ENCODE measurements at places on chromosomes 3 and 15. TPM values are rescaled to one million over a fixed set of nuclear protein-coding genes. Genes with fewer than 3 reads are reported as not detected.

- no peak overlapping the region for H3K27ac ChIP-seq
- peaks cover 9% of the 10 kb centered on the region for H3K36me3 ChIP-seq
- H3K4me1 ChIP-seq: no peaks in the 10 kb centered on the region
- H3K27me3 ChIP-seq: peaks cover 8% of the 10 kb centered on the region
- H3K4me3 ChIP-seq: peak overlapping the region; percentile 78
Measured at GRCh38 chr3:190514413-190515153, 698 bp downstream of the IL1RAP start.

DNA sequence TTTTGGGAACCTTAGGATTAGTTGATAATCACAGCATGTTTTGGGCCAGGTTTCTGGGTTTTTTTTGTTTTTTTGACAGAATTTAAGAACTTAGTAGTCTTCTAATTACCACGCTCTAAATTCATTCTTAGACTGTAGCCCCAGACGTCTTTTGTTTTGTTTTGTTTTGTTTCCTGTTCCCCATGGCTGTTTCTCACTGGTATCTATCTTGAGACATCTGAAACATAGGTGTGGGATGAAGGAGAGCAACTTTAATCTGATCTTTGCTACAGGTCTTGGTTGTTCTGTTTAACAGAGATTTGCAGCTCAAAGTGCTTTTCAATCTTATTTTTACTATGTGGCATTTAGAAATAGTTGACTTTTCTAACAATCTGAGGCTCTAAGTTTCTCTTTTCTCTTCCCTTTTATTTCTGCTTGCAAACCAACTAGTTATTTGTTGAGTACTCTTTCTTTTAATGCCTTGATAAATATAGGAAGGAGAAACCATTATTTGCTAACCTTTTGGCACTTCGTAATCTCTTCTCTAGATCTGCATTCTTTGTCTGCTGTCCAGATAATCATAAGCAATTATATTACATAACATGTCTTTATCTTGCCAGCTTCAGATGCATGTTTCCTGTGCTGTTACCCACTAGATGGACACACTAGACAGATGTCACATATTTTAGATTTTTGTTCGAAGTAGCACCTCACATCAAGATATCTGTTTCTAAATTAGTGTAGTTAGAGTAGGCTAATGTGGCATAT, 40.9 kb downstream of the FBXL2 start:
- no peaks in the 10 kb centered on the region for H3K27me3 ChIP-seq
- H3K36me3 ChIP-seq: no peaks in the 10 kb centered on the region
- no peak for DNase-seq
- H3K4me3 ChIP-seq: no peak overlapping the region
- H3K27ac ChIP-seq: no peak overlapping the region

DNA sequence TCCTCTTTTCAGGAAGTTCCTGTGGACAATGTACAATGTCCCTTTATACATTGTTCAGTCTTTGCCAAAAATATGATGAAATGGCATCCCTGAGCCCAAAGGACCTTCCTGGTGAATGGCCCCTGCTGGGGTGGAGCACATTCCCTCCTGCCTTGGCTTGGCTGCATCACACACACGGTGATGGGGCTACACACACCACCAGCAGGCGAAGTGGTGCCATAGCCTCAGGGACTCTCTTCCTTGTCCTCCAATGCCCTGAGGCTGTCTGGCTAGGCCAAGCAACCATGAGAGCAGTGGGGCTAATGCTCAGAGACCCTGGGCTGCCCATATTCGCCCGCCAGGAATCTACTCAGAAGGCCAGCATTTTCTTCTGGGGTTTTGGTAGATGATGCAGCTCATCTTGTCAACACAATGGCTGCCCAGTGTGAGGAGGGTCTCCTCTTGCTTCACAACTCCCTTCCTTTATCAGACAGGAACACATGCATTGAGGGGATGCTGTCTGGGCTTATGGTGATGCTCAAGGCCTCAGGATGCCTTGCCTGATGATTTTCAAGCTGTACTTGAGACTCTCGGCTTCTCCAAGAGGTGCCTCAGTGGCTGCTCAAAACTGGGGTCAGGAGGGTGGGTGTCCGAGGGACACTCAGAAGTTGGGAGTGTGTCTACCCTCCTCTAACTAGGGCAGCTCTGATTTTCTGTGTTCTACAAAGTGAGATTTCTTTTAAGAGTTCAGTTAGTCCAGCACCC, 40.9 kb upstream of the EPHB1 start:
- H3K27ac ChIP-seq: no peak overlapping the region
- no peak overlapping the region for H3K4me3 ChIP-seq
- DNase-seq: peak; percentile 34

- no peak for DNase-seq
- H3K36me3 ChIP-seq: no peaks in the 10 kb centered on the region
- H3K4me3 ChIP-seq: no peak overlapping the region
- H3K27ac ChIP-seq: no peak overlapping the region
- H3K4me1 ChIP-seq: peaks cover 3% of the 10 kb centered on the region
Measured at GRCh38 chr3:9100513-9100894, 137.2 kb upstream of the RAD18 start.

DNA sequence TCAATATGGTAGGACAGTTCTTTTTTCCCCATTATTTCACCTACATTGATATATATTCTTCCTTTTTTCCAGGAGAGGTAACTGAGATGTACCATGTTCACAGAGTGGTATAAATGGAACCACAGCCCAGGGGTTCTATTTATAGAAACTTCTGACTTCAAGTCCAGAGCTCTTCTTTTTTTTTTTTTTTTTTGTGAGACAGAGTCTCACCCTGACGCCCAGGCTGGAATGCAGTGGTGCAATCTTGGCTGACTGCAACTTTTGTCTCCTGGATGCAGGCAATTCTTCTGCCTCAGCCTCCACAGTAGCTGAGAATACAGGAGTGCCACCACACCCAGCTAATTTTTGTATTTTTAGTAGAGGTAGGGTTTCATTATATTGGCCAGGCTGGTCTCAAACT, 267.1 kb upstream of the TPRG1 start:
- DNase-seq: no peak
- H3K4me1 ChIP-seq: no peaks in the 10 kb centered on the region
- H3K4me3 ChIP-seq: no peak overlapping the region
- no peak overlapping the region for H3K27ac ChIP-seq
- H3K27me3 ChIP-seq: no peaks in the 10 kb centered on the region
- H3K36me3 ChIP-seq: no peaks in the 10 kb centered on the region

DNA sequence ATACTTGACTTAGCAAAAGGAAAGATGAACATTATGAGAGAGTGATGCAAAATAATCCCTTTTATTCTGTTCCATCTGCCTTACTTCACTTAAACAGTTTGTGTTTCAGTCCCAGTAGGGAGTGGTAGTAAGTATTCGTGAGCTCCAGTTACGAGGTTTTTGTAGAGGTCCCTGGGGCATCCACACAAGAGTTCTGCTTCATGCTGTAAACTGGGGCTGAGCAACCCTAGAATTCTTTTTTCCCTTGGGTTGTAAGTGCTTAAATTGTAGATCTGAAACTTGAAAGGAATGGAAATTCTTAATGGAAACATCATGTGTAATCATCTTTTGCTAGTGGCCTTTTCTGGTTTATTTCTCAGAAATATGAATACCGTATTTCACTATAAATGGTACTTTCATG, 79.5 kb downstream of the SEMA6D start:
- H3K4me1 ChIP-seq: no peaks in the 10 kb centered on the region
- H3K36me3 ChIP-seq: no peaks in the 10 kb centered on the region
- DNase-seq: no peak
- no peaks in the 10 kb centered on the region for H3K27me3 ChIP-seq
- H3K4me3 ChIP-seq: no peak overlapping the region

- H3K36me3 ChIP-seq: peaks cover 56% of the 10 kb centered on the region
- no peaks in the 10 kb centered on the region for H3K27me3 ChIP-seq
- no peak for DNase-seq
- H3K4me1 ChIP-seq: no peaks in the 10 kb centered on the region
- no peak overlapping the region for H3K4me3 ChIP-seq
Measured at GRCh38 chr3:129266651-129267050, 12.0 kb upstream of the HMCES start.

DNA sequence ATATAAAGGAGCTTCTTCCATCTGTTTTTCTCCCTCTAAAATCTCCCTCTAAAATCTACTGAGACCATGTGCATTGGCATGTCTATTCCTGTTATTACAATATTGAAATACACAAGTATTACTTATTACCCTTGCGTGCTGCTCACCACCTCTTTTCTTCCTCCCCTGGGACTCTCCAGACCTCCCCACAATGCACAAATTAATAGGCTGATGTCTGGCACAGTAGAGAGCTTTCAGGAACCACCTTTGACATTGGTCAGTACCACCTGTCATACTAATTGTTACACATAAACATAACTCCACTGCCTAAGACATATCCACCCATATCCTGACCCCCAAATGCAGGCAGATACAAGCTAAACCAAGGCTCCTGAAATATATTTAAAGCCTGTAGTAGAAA, 722.6 kb downstream of the FHIT start:
- H3K27me3 ChIP-seq: no peaks in the 10 kb centered on the region
- H3K4me1 ChIP-seq: no peaks in the 10 kb centered on the region
- no peak overlapping the region for H3K27ac ChIP-seq
- no peak overlapping the region for H3K4me3 ChIP-seq

DNA sequence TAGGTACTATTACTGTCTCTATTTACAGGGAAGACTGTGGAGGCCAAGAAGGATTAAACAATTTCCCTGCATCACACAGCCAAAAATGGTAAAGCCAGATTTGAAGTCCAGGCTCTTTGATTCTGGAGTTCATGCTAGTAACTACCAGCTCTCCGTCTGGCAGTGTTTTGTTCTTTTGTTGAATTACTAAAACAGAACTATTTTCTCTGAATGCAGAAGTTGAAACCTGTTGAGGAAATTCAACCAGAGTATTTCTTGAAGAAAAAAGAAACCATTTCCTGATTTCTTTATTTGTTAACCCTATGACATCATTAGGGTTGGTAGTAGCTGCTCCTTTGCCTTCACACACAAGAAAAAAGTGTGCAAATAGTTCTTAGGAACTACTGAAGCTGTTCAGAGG, 34.3 kb downstream of the CRTC3 start:
- H3K4me1 ChIP-seq: no peaks in the 10 kb centered on the region
- H3K27me3 ChIP-seq: no peaks in the 10 kb centered on the region
- no peaks in the 10 kb centered on the region for H3K36me3 ChIP-seq
- H3K27ac ChIP-seq: no peak overlapping the region

GRCh38 chr3:10142707-10143560, 1.4 kb downstream of the VHL start:
- H3K27ac ChIP-seq: no peak overlapping the region
- no peaks in the 10 kb centered on the region for H3K27me3 ChIP-seq
- peaks cover 26% of the 10 kb centered on the region for H3K36me3 ChIP-seq
- H3K4me1 ChIP-seq: peaks cover 2% of the 10 kb centered on the region
- H3K4me3 ChIP-seq: peak overlapping the region; percentile 90
- peak; percentile 36 for DNase-seq

- H3K4me1 ChIP-seq: peaks cover 7% of the 10 kb centered on the region
- H3K27ac ChIP-seq: no peak overlapping the region
- no peaks in the 10 kb centered on the region for H3K36me3 ChIP-seq
- DNase-seq: no peak
- H3K27me3 ChIP-seq: no peaks in the 10 kb centered on the region
- H3K4me3 ChIP-seq: no peak overlapping the region
Measured at GRCh38 chr15:70613271-70613670, 150.1 kb downstream of the UACA start.

DNA sequence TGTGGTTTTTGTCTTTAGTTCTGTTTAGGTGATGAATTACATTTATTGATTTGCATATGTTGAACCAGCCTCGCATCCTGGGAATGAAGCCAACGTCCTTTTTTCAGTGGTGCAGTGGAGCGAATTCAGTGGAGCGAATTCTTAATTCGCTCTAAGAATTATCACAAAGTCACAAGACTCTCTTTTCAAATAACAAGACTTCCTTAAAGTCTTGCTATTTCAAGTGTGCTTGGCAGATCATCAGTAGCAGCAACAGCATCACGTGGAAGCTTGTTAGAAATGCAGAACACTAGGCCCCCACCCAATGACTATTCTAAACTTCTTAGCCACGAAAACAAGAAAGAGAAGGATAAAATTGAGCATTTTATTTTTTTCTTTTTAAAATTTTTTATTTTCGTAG, 58.1 kb upstream of the CD200R1L start:
- peaks cover 3% of the 10 kb centered on the region for H3K36me3 ChIP-seq
- H3K4me3 ChIP-seq: no peak overlapping the region
- H3K27me3 ChIP-seq: no peaks in the 10 kb centered on the region
- H3K27ac ChIP-seq: no peak overlapping the region
- no peak for DNase-seq

DNA sequence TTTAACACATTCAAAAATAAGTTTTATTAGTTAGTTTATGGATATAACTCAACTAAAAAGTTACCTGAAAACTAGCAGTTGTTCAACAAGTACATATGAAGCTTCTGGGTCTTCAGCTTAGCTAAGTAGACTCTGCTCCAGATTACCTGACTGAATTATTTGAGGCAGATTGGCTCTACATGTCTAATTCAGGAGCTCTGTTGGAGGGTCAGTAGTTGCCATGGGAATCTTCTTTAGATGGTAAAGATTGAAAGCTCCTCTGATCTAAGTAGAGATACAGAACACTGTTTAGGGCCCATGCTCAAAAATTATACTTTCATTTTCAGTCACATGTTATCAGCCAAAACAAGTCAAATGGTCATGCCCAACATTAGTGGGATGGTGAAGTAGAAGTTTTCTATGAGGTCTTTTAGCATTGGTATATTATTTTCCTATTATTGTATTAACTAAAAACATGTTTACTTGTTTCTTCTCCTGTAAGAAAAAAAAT, 1476.9 kb downstream of the OTOL1 start:
- H3K36me3 ChIP-seq: no peaks in the 10 kb centered on the region
- H3K4me3 ChIP-seq: no peak overlapping the region
- H3K4me1 ChIP-seq: no peaks in the 10 kb centered on the region
- no peak overlapping the region for H3K27ac ChIP-seq
- DNase-seq: no peak
- H3K27me3 ChIP-seq: no peaks in the 10 kb centered on the region

DNA sequence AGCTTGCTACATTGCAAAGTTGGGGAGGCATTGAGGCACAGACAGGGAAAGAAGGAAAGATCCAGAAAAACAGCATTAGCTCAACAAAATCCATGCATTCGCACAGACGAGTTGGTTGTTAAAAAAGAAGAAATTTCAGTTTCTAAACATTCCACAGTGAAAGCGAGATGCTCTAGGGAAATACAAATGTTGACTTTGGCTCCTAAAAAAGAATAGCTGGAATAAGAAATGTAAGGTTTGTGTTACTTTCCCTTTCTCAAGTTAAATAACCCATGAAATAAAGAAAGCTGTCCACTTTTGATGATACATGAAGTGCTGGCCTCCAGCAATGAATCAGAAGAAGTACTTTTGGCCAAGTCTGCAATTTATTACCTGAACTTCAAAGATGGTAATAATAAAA, 465.1 kb downstream of the ERC2 start:
- H3K4me3 ChIP-seq: no peak overlapping the region
- H3K36me3 ChIP-seq: no peaks in the 10 kb centered on the region
- no peak overlapping the region for H3K27ac ChIP-seq

- no peaks in the 10 kb centered on the region for H3K4me1 ChIP-seq
- H3K36me3 ChIP-seq: no peaks in the 10 kb centered on the region
Measured at GRCh38 chr15:25705433-25706115, 157.6 kb downstream of the ATP10A start.

- no peak for DNase-seq
- H3K36me3 ChIP-seq: no peaks in the 10 kb centered on the region
- no peaks in the 10 kb centered on the region for H3K4me1 ChIP-seq
- H3K27me3 ChIP-seq: no peaks in the 10 kb centered on the region
- no peak overlapping the region for H3K27ac ChIP-seq
Measured at GRCh38 chr3:107817076-107817475, 273.8 kb downstream of the CD47 start.

The COL8A1 gene
- 0.26 TPM for total RNA-seq

The CDCP1 gene
- 12.9 TPM for total RNA-seq

The CFAP161 gene
- 0.24 TPM for total RNA-seq

The CCDC50 gene
- total RNA-seq: 20.7 TPM

The TM4SF1 gene
- 2.2 TPM for total RNA-seq

The A4GNT gene
- not detected for total RNA-seq

The NEK11 gene
- 1.3 TPM for total RNA-seq

The KIF7 gene
- 23.4 TPM for total RNA-seq

The CLDN16 gene
- not detected for total RNA-seq

The GRIP2 gene
- total RNA-seq: 3.2 TPM
